ENCODE measurements at places on chromosomes 16 and 17. TPM values are rescaled to one million over a fixed set of nuclear protein-coding genes. Genes with fewer than 3 reads are reported as not detected.

DNA sequence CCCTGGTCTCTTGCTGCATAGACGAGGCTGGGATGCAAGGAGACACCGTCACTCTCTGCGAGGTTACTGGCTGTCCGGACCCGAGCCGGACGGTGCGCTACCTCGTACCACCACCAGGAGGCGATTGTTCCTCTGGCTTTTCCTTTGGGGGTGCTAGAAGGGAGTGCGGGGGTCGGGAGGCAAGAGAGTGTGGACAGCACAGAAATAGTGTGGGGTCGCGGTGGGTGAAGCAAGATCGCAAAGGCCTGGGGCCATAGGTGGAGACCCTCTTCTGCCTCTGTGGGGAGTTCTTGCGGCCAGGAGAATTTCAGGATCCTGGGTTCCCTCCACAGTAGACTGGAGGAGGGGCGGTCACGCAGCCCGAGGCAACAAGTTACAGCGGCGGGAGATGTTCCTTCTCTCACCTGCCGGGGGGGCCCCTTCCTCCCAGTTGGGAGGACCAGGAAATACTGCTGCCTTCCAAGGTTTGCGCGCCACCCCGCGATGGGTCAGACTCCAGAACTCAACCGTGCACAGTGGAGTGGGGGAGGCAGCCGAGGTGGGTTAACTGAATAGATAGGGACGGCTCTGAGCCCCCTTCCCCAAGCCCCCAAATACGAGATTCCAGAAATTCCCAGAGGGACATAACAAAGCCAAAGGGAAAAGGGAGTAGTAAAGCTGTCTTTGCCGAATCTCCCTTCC, 6.9 kb downstream of the PHOSPHO1 start:
- DNase-seq, result peak; percentile 65

DNA sequence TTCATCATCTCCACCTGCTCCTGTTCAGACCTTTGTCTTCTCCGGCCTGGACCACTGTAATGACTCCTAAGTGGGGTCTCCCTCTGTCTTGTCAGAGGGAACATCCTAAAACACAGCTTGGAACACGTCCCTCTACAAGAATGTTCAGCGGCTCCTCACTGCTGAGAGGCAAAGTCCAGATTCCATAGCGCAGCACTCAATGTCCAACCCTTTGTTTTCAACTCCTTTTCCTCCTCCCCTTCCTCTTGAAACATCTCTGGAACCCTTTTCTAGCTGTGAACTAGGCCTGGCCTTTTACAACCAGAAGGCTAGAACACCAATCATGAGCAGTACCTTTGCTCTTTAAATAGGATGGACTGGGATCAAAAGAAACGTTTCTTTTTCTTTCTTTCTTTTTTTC, 914 bp downstream of the C17orf50 start:
- DNase-seq, result no peak

GRCh38 chr17:50972577-50972976, 106.4 kb upstream of the TOB1 start:
- DNase-seq, result no peak

- DNase-seq, result no peak
Observed at GRCh38 chr17:28874750-28875149, 19.9 kb downstream of the ERAL1 start.

- peak; percentile 22 for DNase-seq
Observed at GRCh38 chr16:70466805-70467076, 12.3 kb downstream of the FCSK start.

DNA sequence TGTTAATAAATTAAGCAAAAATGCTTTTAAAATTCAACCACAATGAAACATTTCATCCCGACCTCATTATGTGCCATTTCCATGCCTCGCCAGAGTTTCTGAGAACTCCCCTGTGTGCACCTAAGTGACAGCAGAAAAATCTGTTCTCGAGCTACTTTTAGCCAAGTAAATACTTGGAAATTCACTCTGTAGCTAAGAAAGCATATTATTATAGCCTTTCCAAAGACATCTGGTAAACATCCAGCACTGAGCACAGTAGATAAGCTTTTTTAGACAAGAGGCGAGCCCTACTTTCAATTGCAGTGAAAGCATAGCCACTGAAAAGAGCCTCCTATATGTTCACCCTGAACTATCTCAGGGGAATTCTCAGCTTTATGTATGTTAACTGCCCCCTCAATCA, 242.8 kb upstream of the PSMD7 start:
- no peak for DNase-seq

DNA sequence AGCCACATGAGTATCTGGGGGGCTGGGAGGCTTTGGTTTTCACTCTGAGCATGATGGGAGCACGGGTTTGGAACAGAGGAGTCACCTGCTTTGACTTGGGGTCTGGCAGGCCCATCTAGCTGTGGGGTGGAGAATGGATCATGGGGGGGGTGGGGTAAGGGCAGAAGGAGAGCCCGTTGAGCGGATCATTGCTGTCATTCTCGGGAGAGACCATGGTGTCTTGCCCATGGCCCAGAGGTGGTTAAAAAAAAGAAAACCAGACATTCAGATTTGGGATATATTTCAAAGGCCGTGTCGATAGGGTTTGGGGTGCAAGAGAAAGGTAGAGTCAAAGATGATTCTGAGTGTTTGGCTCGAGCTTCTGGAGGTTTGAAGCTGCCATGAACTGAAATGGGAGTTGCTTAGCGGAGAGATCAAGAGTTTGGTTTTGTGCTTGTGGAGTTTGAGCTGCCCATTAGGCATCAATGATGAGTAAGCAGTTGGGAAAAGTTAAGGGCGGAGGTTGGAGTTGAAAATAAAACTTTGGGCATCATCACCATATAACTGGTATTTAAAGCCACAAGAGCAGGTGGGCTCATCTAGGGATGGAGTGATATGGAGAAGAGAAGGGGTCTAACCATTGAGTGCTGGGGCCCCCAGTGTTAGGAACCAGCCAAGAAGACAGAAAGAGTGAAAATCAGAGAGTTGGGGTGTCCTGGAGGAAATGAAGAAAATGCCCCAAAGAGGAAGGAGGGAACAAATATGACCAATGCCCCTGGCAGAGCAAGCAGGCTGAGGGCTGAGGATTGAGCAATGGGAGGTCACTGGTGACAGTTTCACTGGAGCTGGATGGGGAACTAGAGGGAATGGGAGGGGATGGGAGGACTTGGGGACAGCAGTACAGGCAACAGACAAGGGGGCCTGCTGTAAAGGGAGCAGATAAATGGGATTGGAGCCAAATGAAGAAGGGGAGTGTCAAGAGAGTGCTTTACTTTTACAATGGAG, 1.9 kb downstream of the NOD2 start:
- DNase-seq, result no peak

DNA sequence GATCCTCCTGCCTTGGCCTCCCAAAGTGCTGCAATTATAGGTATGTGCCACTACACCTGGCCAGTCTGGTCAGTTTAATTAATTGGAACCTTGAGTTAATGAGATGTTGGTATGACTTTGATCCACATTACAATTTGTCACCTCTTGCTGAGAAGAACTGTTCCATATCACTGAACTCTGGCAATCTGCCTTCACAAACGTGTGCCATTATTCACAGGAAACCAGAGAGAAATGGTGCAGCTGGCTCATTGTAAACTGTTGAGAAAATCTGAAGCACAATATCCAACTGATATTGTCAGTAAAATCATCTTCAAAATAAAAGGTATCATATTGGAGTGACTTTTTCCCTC, 39.3 kb upstream of the YPEL2 start:
- DNase-seq, result no peak

DNA sequence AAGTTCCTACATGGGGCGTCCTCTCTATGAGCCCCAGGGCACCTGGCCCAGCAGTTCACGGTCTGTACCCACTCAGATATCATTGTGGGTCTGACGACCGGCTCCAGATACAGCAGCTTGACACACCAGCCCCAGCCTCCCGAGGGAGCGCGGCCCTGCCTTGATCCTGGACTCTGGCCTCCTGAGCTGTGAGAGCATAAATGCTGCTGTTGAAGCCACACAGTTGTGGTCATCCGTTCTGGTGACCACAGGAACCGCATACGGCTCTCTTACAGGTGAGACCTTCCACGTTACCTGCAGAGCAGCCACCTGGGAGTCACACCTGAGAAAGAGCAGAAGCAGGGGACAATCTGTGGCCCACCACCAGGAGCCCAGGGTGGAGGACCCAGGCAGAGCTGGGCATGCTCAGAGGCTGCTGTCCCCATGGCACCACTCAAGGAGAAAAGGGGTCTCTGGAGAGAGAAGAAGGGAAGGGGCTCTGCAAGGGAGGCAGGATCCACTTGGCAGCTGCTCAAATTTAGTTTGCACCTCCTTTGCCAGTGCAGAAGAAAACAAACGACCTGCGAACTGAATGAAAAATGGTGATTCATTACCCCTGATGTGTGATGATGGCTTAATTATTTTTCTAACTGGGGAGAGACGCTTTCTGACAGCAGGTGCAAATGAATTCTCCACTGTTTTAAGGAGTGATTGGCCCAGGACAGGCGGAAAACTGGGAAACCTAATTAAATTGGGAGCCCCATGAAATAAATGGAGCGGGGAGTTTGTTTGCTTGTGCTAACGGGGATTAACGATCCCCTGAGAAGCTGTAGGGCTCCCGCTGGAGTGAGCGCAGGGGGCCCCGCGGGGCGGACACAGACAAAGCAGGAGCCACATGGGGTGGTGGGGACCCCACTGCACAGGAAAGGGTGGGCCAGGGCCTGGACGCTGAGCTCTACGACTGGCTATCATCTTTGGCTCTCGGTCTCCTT, 208.9 kb downstream of the RBFOX3 start:
- no peak for DNase-seq

DNA sequence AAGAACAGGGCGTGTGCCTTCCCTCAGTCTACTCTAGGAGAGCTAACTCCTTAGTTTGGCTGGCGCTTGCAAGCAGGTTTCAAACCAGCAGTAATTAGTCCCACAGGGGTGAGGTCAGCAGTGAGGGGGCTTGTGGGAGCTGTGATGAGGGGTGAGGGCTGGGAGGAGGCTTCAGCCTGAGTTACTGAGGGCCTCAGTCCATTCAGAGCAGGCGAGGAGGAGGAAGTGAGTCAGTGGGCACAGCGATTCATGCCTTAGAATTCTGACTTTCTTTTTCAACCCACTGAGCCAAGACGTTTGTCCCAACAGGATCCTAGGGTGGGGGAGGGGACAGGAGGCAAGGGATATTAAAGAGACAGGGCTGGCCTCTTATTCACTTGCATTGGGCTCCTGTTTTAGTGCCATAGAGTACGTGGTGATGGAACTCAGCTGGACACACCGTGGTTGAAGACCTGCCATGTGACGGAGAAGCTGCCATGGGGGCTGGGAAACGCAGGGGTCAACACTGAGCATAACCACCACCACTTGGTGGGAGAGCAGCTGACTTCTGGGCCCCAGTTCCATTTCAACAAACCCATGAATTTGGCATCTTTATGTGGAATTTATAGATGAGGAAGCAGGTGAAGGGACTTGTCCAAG, 8.3 kb upstream of the ITGA3 start:
- DNase-seq, result peak; percentile 60

DNA sequence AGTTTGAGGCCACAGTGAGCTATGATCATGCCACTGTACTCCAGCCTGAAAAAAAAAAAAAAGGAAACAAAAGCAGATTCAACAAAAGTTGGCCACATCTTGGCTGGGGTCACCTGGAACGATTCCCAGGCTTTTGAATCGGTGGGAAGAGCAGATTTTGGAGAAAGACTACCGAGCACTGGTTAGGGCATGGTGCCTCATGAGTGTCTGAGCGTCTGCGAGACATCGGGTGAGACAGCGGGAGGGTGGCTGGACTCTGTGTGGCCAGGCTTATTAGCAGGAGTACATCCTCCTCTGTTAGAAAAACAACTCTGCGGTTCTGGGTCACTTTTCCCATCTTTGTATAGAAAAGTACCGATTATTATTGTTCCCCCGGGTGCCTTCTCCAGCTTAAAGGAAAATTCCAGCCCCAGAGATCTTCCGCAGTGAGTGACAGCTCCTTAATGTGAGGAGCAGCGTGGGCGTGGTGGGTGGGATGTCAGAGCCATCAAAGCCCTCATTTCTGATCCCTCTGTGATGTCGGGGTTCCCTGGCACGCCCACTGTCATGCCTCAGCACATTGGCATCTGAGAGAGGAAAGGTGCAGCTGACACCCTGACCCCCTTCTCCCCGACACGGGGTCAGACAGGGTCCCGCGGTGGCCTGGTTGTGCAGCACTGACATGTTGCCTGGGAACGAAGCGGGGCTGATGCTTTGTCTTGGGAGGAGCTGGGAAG, 6.9 kb downstream of the RGS9 start:
- DNase-seq, result no peak

DNA sequence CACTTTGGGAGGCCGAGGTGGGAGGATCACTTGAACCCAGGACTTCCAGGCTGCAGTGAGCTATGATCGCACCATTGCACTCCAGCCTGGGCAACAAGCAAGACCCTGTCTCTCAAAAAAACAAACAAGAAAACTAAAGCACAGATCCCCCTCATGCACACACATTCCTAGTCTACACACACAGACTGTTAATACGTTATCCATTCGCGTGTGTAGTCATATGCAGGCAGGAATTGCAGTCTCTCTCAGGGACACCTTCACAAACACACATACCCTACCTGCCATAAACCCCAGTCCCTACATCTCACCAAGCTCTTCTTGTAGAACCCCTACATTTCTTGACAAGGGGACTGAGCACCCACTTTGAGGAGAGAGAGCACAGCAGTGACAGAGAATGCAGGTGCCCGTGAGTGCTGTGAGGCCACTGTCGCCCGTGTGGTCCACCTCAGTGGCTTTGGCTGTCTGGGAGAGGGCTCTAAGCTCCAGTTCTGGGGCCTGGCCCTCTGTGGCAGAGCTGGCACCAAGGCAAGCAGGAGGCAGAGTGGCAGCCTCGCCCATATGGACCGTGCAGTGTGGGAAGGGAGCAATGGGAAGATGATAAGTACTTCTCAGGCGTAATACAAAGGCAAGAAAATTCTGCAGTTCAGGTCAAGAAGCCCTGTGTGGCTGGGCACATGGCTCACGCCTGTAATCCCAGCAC, 59.0 kb upstream of the RPH3AL start:
- no peak for DNase-seq

DNA sequence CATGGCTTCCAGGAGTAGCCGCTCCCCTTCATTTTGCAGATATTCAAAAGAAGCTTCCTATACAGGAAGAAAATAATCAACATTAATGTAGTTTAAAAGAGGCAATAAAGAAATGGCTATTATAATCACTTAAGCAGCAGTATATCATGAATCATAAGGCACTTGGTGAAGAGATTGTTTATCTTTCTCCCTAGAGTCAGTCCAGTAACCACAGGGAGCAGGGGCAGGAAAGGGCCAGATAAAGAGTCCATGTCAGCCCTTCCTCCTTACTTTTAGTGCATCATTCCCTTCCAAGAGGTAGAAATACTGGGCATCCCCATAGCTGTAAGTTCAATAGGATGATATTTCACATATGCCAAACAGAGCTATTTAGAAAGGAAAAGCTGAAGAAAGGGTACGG, 184.6 kb upstream of the C17orf78 start:
- DNase-seq, result no peak

- no peak for DNase-seq
Observed at GRCh38 chr17:34423978-34424813, 61.2 kb upstream of the CCL1 start.

The PPL gene
- total RNA-seq, result 10.8 TPM

The CCDC43 gene
- total RNA-seq, result 33.4 TPM

The CCL18 gene
- not detected for total RNA-seq

The HSPB9 gene
- 0.67 TPM for total RNA-seq

The DNAH9 gene
- total RNA-seq, result 0.42 TPM

The CD300LF gene
- total RNA-seq, result not detected

The KRTAP3-2 gene
- not detected for total RNA-seq

Measured in cardiac muscle cell (in vitro differentiated cells and primary cell).